Activated CD4-positive, CD25-positive, alpha-beta regulatory T cell treated with anti-CD3 and anti-CD28 coated beads, Interleukin-2, amount 50 U/mL, for 16 hours (primary cell): ENCODE measurements at places on chromosomes 5 and 9.

- DNase-seq = no peak
Measured at GRCh38 chr5:150211156-150212030, 21.5 kb downstream of the SLC6A7 start.

- DNase-seq = no peak
Measured at GRCh38 chr9:131674425-131675421, 65.2 kb downstream of the RAPGEF1 start.

GRCh38 chr5:116446356-116447005 is 128.1 kb downstream of the SEMA6A start:
- DNase-seq = no peak

DNA sequence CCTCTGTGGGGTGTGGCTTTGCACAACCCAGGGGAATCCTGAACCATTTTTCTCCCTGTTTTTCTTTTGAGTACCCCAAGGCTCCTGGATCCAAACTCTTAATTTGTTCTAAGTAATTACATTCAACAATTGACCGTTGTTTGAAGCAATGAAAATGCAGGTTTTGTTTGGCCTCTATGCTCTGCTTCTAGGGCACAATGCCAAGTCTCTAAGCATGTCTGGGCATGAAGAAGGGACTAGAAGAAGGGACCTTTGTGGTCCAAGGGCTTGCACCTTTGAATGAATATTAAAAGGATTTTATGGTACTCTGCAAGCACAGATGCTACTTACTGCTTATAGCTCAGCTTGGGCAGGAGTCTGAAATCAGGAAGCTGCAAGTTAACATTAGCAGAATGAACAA is 6.6 kb upstream of the ENC1 start:
- DNase-seq = no peak

DNA sequence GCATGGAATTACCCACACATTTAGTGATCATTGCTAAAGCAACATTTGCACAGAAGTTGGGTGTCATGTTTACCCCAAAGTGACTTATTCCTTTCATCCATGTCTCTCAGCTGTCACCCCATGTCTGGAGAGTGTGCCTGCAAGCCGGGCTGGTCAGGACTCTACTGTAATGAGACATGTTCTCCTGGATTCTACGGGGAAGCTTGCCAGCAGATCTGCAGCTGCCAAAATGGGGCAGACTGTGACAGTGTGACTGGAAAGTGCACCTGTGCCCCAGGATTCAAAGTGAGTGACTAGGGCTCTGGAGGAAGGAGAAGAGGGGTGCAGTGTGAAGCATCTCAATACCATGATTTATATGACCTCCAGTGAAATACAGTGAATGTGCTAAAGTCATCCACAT is 99.9 kb upstream of the PRRC1 start:
- DNase-seq = no peak

GRCh38 chr5:146595088-146595487 is 79.1 kb upstream of the GPR151 start:
- DNase-seq = no peak

- DNase-seq = peak; percentile 1
Measured at GRCh38 chr9:71285191-71285656, 163.8 kb upstream of the TRPM3 start.

DNA sequence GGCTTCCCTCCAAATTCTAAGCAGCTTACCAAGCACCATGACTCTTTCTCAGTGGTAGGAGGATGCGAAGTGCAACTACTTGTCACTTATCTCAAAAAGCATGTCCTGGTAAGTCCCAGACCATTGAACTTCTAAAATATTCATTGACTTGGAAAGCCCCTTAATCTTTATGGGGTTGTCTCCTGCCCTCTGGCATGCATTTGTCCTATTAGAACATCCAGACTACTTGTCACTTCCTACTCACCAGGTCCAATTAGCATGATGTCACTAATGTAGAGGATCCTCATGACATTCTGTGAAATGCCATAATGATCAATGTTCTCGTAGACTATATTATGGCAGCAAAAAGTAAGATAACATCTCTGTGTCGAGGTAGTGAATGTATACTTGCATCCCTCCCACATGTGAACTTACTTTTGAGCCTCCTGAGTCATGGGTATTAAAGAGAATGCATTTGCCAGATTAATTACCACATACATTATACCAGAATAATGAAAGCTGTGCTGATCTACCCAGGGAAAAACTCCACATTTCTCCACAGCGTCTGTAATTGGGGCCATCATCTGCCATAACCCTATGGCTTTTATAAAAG is 63.5 kb upstream of the RAD23B start:
- DNase-seq = no peak

- no peak for DNase-seq
Measured at GRCh38 chr9:73093740-73094379, 57.8 kb upstream of the ANXA1 start.

DNA sequence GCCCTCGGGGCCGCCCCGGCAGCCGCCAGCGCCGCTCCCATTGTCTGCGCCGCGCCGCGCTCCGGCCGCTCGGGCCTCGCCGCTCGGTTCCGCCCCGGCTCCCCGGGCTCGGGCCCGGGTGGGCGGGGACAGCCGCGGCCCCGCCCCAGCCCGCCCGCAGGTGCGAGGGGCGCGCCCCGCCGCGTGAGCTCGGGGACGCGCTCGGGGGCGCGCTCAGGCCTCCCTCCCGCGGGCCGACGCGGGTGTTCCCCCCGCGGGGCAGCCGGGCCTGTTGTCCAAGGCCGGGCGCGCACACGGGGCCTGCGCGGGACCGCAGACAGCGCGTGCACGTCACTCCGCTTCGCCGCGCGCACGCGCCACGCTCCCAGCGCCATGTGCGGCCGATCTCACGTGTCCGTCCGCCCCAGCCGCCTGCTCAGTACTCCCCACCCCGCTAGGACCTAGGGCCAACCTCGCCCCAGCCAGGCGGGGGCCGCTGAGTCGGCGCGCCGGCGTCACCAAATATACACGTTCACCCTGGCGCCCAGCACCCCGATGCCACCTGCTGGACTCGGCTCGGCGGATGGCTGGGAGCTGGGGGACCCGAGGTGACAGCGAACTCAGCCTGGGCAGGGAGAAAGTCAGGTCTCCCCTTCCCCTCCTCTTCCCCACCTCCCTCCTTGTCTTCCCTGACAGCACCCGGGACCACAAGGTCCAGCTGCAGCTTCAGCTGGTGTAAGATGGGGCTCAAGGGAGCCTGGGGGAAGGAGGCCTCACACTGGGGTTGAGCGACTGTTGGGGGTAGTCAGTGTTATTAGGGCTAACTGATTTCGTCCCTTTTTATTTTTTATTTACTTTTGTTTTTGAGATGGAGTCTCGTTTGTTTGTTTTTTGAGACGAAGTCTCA is 14.3 kb downstream of the GBGT1 start:
- peak; percentile 59 for DNase-seq

- DNase-seq = no peak
Measured at GRCh38 chr5:168123631-168124528, 167.6 kb upstream of the WWC1 start.

DNA sequence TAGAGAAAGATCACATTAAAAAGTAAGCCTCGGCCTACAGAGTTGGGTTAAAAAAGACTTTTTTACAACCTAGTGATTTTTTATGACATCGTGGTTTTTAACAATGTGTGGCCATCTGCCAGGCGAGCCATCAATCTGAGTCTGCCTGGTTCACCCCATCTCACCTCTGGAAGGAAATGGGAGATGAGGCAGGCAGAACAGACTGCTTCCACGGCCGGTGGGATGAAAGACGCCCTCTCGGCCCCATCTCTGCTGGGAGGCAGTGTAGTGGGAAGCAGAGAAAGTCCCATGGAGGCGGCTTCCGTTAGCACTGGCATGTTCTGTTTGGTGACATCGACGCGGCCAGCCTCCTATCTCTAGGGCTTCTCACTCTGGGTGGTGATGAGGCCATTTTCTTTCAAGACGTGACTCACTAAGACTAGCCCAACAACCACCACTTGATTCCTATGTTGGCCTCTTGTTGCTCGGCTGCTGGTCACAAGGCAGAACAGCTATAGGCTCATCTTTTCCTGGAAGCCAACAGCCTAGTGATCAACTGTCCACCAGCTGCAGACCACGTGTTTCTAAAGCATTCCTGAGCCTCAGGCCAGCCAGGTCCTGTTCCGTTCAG is 132.4 kb upstream of the OTULINL start:
- DNase-seq = no peak

GRCh38 chr5:172846249-172846648 is 12.2 kb downstream of the ERGIC1 start:
- DNase-seq = no peak
